T-helper 2 cell treated with Interferon-gamma antibody and Interleukin-4, amounts not matched to agents 5 μg/mL and 100 μg/mL, for 36 hours (primary cell): ENCODE measurements at places on chromosomes 4 and X.

DNA sequence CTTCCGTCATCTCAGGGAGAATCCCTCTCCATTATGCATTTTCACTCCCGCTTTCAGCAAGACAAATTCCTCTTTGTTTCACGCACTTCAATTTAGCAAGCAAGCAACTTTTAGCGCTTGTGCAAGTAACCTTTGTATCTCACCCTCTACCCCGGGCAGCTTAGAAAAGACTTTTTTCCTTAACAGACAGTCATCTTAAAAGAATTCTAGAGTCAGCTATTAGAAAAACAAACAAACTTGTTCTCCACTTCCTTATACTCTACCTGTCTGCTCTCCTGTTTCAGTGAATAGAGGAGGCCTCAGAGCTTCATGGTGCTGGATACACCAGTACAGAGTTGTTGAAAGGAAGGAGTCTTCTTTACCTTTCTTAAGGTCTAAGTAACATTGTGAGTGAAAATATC is 12.1 kb downstream of the TIGD2 start:
- DNase-seq: no peak

GRCh38 chr4:102472441-102473013 is 28.6 kb upstream of the NFKB1 start:
- DNase-seq: no peak

DNA sequence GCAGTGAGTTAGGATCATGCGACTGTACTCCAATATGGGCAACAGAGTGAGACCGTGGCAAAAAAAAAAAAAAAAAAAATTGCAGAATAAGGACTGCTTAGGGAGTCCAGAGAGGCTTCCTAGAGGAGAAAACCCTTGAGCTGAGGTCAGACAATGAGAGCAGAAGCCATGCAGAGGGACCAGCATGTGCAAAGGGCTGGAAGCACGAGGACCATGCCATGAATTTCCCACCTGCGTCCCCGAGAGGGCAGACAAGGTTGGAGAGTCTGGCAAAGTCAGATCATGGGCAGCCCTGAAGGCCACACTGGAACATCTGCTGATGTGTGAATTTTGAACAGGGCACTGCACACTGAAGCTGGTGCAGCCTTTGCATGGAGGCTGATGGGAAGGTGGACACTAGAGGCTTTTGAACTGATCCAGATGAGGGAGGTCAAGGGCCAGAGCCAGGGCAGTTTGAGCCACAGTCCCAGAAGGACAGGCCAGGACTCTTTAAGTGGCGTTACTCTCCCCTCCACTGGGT is 6.5 kb upstream of the JAKMIP1 start:
- no peak for DNase-seq

DNA sequence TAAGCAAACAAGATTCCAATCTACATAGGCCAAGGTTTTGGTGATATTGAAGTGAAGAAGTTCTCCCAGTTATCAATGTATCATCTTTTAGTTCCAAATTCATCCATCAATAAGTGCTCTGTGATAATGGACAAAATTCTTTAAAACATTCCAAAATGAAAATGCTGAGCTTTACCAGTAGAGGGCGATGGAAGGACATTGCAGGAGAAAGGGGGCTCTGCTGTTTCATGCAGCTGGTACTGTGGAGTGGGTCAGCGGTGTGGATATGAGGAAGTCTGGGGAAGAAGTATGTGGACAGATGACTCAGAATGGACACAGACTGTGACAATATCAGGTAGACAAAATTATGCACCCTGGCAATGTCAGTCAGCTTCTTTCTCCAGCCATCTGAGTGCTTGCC is 46.6 kb upstream of the HS6ST2 start:
- no peak for DNase-seq

- no peak for DNase-seq
Measured at GRCh38 chr4:74072739-74073138, 26.3 kb downstream of the CXCL2 start.

GRCh38 chr4:41221850-41222645 is 7.7 kb upstream of the APBB2 start:
- DNase-seq: no peak

DNA sequence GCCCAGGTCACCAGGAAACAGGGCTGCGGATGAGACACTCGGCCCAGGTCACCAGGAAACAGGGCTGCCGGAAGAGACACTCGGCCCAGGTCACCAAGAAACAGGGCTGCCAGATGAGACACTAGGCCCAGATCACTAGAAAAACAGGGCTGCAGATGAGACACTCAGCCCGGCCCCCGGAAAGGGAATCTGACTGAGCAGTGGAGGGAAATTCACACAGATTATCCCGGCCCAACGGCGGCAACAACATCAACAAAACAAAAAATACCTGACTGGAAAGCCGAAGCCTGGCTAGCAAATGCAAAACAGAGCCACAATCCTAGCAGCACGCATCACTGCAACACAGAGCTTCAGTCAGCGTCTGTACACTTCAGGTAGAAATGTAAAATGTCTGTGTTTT is 20.7 kb downstream of the AFAP1 start:
- DNase-seq: no peak

DNA sequence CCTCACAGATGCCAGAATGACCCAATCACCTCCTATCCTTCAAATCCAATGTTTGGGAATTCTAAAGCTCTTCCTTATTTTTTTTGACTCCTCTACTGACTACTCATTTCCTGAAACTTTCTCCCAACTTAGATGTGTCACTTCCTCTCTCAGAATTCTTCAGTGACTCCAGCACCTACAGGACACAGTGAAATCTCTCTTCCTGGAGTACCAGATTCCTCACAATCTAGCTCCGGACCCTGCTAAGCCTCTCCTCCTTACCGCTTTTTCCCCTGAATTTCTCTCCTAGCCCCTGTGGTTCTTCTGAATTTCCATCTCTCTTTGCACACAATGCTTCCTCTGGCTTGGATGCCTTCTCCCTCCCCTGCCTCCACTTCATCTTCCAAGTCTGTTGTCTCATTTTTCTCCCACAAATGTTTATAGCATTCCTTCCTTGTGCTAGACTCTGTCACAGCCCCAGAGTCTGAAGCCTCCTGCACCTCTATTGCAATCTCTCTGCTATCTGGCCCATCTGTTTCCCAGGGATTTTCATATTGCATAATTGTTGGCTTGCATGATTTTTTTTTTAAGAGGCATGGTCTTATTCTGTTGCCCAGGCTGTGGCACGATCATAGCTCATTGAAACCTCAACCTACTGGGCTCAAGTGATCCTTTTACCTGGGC is 80.1 kb downstream of the ANAPC4 start:
- no peak for DNase-seq

DNA sequence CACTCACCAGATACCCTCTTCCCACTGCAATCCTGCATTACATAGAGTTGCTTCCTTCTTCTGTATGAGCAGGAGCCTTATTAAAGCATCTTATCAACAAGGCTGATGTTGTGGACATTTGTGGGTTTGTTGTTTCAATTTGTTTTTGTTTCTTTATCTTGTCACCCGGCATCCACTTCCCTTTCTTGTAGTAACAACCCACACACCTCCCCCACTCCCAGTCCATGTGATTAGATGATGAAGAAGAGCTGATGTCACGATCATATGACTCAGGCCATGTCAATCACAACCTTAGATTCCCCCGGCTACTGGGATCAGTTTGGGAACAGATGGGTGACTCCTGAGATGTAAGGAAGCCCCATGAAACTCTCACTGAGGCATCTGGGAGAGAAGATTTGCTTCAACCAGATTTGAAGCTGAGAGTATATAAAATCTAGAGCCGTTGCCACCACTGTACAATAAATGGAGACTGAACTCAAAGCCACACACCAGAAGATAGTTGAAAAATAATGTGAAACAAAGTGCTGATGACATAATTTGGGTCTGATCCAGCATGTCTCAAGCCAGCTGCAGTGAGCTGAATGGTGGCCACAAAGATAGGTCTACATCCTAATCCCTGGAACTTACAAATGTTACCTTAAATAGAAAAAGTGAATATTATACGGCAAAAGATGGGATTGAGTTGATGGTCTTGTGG is 34.1 kb upstream of the SRD5A3 start:
- DNase-seq: no peak

DNA sequence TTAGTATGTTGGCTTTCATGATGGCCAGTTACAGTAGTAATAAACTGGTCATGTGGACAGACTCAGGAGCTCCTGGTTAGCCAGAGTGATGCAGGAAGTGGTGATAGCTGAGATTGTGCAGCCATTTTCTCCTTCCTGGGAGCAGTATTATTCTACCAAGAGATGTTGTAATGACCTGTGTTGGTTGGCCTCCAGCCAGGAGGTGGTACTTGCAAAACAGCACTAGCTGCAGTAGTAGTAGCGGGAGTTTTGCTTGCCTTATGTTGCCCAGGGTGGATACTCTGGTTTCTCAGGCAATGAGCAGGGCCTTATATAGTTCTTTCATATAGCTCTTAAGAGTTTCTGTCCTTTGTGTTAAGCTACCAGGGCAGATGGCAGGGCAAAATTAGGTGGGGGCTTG is 998.8 kb downstream of the GLUD2 start:
- no peak for DNase-seq

DNA sequence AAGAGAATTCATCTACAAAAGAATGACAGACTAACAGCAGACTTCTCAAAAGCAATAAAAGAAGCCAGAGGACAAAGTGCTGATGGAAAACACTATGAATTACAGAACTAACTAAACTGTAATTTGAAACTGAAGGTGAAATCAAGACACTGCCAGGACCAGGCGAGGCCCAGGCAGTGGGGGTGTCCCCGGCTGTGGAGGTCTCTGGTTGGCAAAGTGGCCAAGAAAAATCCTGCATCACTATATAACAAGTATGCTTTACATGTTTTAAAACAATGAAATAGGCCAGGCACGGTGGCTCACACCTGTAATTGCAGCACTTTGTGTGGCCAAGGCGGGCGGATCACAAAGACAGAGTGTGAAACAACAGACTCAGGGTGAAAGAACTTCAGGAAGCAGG is 32.9 kb downstream of the CHM start:
- DNase-seq: no peak

- no peak for DNase-seq
Measured at GRCh38 chr4:87409420-87409939, 12.9 kb upstream of the NUDT9 start.

- no peak for DNase-seq
Measured at GRCh38 chr4:67922697-67923096, 38.9 kb upstream of the TMPRSS11D start.
